ENCODE measurements at places on chromosomes 12 and 14.
A peak's percentile ranks its signal among the peaks of the same experiment; 100 is the strongest.

GRCh38 chr12:62834406-62834805 is 100.5 kb downstream of the PPM1H start:
- DNase-seq, result no peak

DNA sequence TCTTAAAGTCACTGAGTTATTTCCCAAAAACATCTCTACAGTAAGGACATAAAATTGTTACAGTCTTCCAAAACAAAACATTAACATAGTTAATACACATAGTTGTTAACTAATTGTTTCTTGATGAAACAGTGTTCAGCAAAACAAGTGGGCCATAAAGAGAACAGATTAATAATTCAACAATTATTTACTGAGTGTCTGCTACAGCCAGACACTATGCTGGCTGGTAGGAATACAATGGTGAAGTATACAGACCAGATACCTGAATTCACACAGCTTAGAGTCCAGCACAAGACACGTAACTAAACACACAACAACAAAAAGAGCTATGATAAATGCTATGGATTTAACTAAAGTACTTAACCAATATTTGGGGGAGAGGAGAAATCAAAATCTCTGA is 47.0 kb downstream of the PPP1R12A start:
- DNase-seq, result no peak

DNA sequence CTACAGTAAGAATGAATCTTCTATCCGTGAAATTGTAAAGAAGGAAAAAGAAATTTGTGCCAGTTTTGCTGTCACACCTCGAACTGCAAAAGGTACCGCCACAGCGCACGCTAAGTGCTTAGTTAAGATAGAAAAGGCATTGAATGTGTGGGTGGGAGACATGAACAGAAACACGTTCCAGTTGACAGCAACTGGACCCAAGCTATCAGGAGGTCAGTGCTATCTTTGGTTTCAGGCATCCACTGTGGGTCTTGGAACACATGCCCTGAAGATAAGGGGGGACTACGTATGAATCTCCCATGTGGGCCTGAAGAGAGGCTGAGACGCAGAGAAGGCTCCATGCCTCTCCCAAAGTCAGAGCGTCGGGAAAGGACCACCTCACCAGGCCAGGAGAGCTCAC is 9.8 kb downstream of the IFFO1 start:
- no peak for DNase-seq

DNA sequence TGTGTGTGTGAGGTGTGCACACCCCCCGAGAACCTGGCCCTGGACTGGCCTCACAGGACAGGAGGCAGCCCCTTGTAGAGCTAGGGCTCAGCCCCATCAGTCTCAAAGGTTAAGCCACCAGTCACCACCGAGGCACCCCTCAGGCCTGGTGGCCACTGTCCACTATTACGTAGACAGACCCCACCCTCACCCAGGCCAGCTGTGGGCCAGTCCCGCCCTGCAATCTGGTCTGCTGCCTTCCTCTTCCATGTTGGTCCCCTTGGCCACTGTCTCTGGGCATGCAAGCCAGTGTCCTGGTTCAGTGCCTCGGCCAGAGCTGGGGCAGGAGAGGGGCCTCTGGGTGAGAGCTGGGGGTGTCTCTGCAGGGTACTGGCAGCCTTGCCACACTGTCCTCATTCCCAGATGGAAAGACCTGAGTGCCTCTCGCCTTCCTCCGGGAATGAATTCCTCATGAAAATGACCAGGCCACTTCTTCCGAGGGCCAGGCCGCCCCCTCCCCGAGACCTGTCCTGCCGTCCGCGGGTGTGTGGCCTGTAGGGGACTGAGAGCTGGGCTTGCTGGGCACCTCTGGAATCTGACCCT is 897 bp upstream of the TEX22 start:
- no peak for DNase-seq

DNA sequence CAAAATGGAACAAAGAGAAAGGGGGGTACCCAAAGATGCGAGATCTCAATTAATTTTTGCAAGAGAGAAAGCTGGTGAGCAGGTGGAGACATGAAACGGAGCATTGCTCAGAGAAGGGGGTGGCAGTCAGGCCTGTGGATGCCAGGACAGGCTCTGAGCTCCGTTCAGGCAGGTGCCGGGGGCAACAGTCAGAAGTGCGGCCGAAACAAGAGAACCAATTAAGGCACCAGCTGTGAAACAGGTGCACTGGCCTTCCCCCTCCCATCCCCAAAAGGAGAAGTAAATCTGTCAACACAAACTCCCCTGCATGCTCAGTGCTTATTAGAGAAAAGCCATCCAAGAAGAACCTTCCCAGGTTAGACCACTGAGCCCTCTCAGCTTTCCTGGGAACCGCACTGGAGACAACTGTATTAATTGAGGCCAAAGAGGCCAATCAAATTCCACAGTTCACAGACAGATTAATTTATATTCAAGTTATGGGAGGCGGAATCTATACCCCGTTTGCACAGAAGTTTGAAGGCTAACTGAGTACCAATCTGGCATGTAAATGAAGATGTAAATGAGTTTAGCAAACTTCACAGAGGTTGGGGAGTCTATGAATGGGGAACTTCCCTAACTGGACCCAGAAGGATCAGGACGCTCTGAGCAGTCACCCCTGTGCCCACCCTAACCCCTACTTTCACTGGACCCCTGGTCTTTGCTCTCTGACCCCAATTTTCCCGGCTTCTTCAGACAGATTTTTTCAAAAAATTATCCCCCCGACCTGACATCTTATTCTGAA is 20.9 kb downstream of the OAS2 start:
- peak; percentile 53 for DNase-seq

GRCh38 chr12:61250303-61250702 is 1009.9 kb upstream of the USP15 start:
- DNase-seq, result no peak

DNA sequence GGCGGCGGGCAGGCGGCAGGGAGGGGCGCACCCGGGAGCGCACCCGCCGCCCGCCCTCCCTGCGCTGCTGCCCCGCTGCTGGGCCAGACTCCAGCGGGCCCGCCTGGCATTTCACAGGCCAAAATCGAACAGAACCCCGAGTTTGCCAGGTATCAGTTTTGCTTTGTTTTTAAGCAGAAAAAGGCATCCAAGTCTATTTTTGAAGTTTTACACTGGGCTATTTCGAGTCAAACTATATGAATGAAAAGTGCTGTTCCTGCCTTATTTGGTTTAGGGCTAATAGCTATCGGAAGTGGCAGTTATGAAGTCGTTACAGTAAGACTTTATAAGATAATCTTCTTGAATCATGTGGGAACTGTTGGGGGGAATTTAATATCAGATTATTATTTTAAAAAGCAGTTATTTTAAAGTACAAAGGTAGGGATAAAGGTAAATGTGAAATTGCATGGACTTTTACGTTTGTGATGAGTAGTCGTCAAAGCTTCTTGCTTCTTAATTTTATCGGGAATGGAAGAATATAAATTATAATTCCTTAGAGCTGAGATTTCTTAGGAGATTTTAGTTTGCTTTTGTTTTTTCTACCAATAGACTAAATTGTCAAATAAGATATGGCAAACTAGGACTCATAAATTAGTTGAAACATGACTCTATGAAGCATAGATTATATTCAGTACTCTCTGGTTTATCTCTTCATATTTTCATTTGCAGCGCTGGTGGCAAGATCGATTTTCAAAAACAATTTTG is 1.1 kb downstream of the MSRB3 start:
- no peak for DNase-seq

Measured in GM20000 (cell line).